ENCODE measurements at places on chromosomes 2 and 18.

- DNase-seq = no peak
Measured at GRCh38 chr2:154814856-154815255, 116.4 kb downstream of the KCNJ3 start.

GRCh38 chr2:181523756-181524155, 66.6 kb downstream of the ITGA4 start:
- no peak for DNase-seq

GRCh38 chr2:180763263-180763989, 217.0 kb upstream of the UBE2E3 start:
- no peak for DNase-seq

DNA sequence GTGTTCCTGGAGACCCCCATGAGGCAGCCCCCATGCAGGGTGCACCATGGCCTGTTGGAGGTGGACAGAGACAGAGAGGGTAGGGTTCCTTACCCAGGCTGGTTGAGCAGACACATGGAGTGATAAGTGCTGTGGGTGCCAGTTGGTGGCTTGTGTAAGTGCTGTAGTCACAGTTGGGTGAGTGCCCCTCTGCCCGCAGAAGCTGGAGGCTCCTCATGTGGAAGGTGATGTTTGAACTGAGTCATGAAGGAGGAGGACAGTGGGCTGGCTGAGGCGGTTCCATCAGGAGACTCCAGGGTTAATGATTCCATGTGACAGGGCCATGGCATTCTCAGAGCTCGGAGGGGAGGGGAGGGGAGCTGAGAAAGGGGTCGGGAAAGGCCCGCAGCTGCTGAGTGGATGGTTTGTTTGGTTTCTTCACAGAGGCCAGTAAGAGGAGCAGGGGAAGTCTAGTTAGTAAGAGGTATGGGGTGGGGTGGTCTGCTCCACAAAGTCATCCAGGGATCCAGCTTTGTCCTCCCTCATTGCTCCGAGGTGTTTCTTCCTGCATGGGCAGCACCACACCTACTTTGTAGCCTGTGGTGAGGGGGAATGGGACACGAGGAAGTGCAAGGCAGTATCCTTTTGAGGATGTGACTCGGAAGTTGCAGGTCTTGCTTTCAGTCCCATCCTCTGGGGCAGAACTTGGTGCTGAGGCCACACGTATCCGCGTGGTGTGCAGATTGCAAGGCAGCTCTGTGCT, 13.6 kb downstream of the IMPA2 start:
- DNase-seq = no peak

- no peak for DNase-seq
Measured at GRCh38 chr2:215554689-215555498, 119.0 kb upstream of the FN1 start.

DNA sequence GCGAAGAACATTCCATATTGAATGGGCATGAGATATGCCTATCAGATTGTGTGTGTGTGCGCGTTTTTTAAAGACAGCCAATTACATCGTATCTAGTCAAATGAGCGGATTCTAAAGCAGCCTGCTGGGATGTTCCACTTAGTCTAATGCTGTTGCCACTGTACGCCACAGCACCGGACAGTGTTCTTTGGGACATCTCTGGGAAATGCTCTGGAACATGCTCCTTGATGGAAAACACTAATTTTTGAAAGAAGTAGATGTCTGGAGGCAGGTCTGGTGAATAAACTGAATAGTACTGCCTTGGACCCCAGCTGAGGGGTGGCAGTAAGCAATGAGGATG, 3.6 kb upstream of the TMEM150A start:
- DNase-seq = no peak

DNA sequence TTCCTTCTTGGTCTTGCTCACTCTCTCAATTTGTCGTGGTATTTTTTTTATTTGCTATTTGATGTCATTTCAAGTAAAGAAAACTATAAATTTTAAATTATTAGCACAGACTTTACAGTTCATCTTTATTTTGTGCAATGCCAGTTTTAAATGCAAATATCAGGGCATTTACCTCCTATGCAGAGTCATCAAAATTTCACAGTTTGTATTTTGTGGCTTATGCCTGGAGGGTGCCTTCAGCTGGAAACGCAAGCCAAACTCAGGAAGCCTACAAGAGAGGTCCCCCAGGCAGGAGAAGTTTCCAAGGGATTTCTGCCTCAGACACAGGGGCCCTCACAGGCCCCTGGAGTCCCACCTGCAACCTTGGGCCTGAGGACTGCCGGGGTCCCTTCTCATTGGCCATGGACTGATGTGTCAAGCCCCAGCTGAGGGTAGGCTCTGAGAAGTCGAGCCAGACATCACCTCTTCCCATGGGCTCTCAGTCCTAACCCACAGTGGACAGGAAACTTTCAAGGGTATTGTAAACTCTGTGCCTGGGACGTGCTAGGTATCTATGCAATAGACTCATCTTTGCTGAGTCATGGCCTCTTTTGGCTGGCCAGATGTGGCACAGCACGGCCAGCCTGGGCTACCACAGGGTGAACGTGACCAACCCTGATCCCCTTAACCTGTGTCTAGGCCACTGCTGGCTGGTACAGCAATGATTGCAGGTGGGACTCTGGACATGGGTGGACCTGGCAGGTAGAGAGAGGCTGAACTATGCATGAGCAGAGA, 236.5 kb downstream of the CELF4 start:
- DNase-seq = no peak

DNA sequence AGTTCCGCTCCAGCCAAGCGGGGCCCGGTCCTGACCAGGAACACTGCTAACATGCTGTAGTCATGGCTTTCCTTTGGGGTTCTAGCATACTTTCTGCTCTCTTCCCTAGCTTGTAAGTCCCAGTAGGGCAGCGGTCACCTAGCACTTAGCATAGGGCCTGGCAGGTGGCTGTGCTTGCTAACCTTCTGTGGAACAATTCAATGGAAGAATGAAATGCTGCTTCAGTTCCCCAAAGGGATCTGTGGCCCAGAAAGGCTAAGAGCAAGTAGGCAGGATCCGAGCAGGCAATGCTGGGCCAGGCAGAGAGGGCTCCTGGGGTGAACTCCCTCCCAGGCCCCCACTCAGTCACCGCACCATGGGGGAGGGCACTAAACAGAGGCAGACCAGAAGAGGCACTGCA, 266.8 kb downstream of the CELF4 start:
- DNase-seq = no peak

GRCh38 chr2:119820275-119820674, 60.6 kb downstream of the PTPN4 start:
- no peak for DNase-seq

GRCh38 chr2:187134306-187134705, 285.3 kb upstream of the ZSWIM2 start:
- DNase-seq = no peak

- DNase-seq = no peak
Measured at GRCh38 chr2:36404318-36404717, 48.7 kb downstream of the CRIM1 start.

DNA sequence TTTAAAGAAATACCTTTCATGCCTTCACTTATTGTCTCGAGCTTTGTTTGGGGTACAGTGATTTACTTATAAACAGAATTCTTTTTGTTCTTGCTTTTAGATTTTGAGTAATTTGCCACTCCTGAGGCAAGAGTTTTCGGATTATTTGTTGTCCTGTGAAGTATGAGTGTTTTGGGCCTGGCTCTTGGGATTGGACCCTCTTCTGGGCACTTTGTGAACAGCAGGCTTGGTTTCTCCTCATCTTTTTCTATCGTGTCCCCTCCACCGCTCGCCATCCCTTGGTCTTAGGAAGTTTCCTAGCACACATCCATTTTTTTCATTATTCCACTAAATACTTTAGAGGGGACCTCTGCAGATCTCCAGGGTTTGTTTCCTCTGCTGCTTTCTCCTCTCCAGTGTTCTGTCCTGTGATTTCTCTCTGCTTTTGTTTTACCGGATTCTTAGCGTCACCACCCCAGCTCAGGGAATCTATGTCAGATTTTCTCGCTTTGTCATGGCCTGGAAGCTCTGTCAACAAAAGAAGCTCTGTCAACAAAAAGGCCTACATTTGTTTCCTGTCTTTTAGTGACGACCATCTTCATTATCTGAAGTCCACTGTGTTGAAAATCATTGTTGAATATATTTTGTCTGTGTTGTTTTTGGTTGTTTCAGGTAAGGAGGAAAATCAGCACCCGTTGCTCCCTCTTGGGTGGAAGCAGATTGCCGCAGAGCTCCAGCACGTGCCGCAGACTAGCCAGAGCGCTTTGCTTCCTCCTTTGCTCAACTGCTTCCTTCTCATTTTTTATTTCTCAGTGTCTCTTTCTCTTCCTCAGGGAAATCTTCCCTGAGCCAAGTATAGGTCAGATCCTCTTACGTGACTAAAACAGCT, 27.8 kb downstream of the ANKRD62 start:
- no peak for DNase-seq

DNA sequence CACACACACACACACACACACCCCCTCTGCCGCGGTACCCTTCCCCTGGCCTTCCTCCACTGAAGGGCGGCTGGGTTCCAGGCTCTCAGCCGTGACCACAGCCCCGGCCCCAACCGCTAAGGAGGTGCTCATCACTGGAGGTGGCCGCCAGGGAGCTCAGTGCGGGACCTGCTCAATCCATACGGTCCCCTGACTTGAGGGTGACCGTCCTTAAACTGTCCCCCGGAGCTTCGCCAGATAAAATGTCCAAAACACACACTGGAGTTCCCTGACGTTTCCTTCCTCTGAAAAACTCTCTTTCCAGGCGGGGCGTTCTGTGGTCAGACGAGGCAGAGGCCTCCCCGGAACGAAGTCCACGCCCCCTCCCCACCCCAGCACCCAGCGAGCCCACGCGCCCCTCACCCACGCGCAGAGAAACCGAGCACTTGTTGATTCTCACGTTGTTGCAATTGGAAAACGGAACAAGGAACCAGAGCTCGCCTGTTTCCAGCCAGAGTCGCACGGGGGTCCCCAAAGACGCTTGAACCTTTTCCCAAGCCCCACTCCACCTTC, 1.4 kb downstream of the MBP start:
- peak; percentile 57 for DNase-seq

GRCh38 chr2:223494942-223495341, 107.2 kb downstream of the SCG2 start:
- DNase-seq = no peak

DNA sequence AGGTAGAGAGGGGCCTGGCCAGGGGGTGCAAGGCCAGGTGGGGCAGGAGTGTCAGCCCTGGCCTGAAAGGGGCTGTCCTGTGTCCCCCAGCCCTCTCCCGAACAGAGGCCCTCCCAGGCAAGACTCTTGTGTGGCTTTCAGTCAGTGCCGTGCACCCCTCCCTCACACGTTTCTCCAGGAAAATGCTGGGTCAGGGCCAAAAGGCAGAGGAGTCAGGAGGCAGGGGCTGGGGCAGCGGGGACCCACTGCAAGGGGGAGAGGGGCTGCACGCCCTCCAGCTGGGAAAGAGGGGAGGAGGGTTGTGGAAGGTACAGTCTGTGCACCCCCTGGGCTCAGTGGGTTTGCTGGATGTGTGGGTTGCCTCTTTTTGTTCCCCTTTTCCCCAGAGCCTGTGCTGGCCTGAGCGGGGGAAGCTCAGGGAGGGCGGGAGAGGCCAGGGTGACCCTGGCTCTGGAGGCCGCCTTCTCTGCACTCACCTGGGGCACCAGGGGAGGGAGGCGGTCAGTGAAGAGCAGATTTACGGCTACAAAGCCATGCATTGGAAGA, 4.1 kb downstream of the KCNF1 start:
- DNase-seq = no peak

DNA sequence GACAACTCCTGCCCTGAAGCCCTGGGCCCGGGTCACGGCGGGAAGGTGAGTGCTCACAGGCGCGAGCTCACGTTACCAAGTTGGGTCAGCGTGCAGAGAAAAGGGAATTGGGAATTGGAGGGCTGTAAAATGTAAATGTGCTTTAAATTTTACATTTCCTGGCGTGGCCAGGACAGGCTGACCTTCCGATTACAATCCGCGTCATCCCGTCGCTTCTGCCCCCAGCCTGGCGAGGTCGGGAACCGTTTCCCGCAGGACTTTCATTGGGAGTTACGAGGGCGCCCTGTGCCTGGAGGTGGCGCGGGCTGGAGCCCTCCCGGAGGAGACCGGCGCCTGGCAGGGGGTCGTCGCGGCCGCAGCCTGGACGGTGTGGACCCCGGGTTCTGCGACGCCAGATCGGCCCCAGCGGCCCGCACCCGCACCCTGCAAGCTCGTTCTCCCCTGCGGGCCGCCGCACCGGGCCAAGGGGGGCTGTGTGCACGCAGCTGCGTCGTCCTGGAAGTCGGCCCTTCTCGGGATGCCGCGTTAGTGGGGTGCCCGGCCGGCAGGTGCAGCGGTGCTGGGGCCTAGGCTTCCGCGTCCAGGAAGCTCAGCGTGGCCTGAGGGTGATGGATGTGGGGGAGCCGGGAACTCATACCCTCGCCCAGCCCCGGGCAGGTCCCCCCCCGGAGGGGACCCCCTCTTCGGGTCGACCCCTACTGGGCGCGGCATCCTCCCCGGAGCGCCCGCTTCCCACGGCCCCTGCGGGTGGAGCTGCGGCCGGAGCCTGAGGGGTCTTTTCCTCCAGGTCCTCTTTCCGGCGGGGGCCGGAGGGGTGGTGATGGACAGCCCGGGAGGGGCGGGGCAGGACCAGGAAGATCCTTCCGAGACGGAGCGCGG, 63.9 kb downstream of the LRRFIP1 start:
- DNase-seq = no peak

GRCh38 chr18:74587441-74587840, 10.2 kb upstream of the ZNF407 start:
- no peak for DNase-seq

- no peak for DNase-seq
Measured at GRCh38 chr2:158966312-158966711, 2.1 kb upstream of the TANC1 start.

DNA sequence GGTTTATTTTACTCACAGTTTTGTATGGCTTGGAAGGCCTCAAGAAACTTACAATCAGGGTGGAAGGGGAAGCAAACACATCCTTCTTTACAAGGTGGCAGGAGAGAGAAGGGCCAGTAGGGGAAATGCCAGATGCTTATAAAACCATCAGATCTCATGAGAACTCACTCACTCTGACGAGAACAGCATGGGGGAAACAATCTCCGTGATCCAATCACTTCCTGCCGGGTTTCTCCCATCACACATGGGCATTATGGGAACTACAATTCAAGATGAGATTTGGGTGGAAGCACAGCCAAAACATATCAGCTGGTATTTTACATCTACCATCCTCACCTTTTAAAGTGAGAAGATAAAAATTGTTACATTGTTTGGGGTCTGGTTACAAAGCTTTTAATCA, 427.9 kb upstream of the CDH7 start:
- DNase-seq = no peak

- DNase-seq = no peak
Measured at GRCh38 chr2:180289627-180290026, 282.5 kb upstream of the CWC22 start.
